ENCODE measurements at places on chromosomes 7 and 10.

- peak; percentile 14 for DNase-seq
Measured at GRCh38 chr7:130896898-130897514, 163.0 kb upstream of the KLF14 start.

- no peak for DNase-seq
Measured at GRCh38 chr10:5590816-5591215, 66.1 kb downstream of the CALML3 start.

GRCh38 chr10:9900751-9901150, 1116.9 kb upstream of the CELF2 start:
- no peak for DNase-seq

GRCh38 chr7:150351587-150352194, 10.3 kb upstream of the RARRES2 start:
- DNase-seq, result no peak

DNA sequence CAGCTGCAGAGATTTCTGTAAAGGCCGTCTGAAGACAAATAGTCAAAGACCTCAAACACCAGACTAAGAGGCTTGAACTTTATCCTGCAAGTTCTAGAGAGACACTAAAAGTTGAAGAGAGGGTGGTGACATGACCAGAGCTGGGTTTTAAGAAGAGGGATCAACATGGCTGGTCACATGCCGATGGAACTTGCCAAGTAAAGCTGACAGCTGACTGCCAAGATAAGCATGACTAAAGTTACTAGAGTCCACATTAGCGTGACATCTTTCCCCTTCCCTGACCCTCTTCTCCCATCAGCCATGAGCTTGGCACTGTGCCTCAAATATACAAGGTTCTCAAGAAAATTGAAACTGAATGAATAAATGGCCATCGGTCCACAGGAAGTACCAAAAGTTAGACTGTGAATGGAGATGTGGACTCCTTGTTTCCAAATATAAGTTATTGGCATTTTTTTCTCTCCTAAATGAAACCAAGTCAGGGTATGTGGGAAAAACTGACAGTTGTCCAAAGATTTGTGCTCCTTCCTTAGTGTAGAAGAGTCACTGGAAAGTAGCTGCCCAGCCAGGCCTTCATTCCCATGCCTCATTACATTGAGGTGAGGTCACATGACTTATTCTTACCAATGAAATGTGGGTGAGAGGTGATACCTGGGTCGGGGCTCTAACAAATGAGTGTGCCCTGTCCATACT, 24.5 kb downstream of the XPNPEP1 start:
- DNase-seq, result no peak

DNA sequence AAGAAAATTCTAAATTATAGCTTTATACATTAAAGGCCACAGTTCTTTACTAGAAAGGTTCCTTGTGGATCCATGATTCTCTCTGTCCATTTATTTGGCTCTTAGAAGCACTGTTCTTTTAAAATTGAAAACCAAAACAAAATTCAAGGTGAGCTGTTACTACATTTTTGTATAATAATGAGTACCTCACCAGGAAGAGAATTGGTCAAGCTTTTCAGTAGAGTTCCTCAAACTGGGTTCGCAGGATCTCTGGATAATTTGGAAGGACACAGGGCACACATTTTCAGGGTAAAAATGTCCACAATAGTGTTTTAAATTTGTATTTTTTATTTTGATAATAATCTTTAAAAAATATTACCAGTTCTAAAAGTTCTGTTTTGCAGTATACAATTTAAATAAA, 93.0 kb downstream of the PPP1R3A start:
- DNase-seq, result no peak

GRCh38 chr7:74658178-74659004, 873 bp downstream of the GTF2I start:
- peak; percentile 93 for DNase-seq

DNA sequence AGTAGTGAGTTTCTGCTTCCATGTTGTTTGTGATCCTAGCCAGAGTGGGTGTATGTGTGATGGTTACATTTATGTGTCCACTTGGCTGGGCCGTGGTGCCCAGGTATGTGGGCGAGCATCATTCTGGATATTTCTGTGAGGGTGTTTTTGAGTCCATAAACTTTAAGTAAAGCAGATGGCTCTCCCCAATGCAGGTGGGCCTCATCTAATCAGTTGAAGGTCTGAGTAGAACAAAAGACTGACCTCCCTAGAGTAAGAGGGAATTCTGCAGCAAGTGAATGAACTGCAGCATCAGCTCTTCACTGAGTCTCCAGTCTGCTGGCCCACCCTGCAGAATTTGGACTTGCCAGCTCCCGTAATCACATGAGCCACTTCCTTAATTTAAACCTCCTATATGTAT, 571.9 kb downstream of the ACTR3B start:
- DNase-seq, result no peak

DNA sequence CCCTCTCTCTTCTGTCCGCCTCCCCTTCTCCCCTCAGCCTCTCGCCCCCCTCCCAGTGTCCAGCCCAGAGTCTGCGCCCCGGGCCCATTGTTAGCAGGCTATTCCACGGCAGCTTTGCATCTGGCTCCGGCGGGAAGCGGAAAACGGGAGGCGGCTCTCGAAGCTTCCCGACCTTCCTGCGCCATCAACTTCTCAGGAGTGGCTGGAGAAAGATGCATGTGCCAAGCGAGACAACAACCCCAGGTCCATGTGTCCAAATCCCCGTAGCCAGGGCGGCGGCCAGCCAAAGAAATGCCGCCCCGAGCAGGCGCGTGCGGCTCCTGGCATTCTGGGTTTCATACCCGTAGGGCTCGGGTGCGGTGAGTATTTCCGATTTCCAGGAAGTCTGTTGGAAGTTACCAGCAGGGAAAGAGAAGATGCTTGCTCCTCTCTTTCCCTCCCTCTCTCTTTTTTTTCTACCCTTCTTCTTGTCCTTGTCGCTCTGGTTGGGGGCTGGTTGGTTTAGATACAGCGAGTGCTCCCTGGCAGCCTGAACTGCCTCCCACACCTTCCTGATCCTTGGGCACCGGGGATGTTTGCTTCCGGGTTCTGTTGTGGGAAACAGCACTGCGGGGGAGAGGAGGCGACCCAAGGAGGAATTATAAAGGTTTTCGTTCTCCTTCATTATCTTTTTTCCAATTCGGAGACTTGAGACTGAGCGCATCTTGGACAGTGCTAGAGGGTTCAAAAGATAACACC, 1.2 kb upstream of the HOXA2 start:
- DNase-seq, result no peak

- DNase-seq, result no peak
Measured at GRCh38 chr7:138661069-138661635, 40.0 kb downstream of the SVOPL start.

DNA sequence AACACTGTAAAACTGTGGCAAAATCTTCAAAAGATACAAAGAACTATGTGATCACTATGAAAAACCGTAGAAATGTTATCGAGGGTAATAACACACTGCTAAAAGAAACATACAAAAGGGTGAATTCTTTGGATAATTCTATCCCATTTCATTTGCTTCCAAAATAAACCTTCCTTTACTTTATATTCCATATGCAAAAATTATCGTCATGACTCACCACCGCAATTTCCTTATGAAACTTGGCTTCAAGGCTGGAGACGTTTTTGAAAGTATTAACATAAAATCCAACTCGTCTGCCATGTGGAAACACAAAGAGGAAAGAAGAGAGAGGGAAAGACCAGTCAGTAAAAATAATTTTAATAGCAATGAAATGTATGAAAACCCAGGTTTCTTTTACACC, 165.2 kb downstream of the AMPH start:
- DNase-seq, result no peak

GRCh38 chr10:14247377-14248116, 83.2 kb downstream of the FRMD4A start:
- no peak for DNase-seq

- DNase-seq, result no peak
Measured at GRCh38 chr10:107427016-107427415, 262.5 kb upstream of the SORCS1 start.

DNA sequence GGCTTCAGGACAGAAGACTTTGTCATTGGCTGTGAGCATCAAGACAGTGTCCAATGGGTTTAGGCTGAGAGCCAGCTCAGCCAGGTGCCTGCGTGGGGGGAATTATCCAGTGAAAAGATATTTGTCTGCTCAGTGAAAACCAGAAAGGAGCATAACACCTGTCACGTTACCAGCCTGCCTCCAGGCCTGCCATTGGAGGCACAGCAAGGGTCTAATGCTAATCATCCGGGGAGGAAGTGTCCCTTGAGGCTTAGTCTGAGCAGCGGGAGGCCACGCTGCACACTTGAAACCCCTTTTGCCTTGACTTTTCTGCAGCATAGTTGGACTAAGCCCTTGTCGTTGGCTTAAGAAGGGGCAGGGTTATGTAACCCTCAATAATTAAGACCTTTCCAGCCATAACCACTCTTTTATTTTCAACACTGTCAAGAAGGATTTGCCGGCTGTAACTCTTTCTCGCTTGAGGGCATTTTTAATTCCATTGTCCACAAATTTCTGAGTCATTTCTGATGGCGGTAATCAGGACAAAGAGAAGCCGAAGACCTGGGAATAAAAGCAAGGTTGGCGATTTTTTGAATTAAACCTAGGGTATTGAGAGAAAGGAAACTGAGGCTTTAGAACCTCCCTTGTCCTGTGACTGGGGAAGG, 639.6 kb upstream of the FOXK1 start:
- peak; percentile 56 for DNase-seq

DNA sequence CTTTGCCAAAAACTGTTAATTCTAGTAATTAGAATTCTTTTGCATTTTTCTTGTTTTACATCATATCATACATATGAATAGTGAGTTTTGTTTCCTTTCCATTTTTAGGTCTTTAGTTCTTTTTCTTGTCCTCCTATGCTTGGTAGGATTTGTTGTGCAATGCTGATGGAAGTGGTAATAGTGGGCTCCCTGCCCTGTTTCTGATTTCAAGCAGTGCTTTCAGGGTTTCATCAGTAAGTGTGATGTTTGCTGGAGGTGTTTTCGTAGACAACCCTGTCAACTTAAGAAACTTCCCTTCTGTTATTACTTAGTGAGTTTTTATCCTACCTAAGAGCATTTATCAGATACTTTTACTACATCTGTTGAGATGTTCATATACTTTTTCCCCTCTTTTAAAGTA, 50.5 kb downstream of the CSGALNACT2 start:
- no peak for DNase-seq

DNA sequence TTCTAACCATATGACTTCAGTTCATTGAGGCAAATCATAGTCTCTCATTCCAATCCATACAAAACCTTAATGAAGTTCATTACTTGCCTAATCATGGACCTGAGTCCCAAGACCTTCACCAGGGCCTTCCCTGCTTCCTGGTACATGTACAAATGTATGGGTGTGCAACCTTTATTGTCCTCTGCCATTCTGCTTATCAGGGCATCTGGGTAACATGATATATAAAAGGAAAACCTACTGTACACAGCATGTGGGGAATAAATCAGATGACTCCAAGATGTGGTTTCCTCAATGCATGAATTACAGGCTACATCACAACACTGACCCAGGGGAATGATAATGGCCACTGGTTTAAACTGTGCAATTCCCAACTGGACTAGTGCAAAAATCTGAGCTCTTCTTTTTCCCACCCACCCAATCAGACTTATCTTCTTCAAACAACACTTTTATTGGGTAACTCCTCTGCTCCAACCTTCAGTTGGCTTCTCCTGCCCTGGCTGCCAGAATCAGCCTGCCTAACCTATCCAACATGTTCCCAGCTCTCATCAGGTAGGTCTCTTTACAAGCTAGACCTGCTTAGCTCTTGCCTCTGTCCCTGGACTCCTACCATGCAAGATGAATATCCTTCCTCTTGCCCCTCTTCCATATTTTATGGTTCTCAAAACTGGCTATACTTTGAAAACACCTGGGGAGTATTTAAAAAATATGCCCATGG, 11.4 kb downstream of the GOT1 start:
- no peak for DNase-seq

DNA sequence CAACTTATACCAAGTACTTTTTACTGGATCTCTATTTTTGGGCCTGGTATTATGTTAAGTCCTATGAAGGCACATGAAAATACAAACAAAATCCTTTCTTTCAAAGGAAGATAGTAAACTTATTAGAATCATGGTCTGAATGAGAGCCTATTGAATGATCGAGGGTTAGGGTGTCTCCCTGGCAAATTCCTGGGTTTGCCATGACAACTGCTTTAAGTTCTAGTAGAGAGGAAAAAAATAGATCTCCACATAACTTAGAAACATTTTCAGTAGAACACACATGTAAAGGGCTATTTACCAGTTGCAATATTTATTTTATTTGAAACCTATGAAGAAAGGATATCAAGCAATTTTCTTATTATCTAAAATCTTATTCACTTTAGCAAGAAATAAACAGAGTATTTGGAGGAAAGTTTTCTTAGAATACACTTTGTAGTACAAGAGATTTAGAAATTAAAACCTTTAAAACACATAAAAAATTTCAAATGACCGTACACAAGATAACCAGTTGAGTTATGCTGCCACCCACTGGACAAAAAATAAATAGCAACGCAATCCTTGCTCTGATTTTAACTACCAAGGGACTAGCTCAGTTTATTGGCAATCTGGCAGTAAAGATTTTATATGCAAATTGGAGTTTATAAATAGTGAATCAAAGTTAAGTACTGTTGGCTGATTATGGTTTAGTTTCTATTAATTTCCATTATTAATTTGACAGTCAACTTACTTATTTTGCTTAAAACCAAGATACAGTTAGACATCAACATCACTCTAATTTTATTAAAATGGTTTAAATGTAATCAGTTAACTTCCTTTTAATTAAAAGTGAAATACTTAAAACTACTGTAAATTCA, 33.9 kb downstream of the CACUL1 start:
- DNase-seq, result peak; percentile 11

GRCh38 chr10:16493884-16494536, 27.7 kb downstream of the C1QL3 start:
- no peak for DNase-seq

DNA sequence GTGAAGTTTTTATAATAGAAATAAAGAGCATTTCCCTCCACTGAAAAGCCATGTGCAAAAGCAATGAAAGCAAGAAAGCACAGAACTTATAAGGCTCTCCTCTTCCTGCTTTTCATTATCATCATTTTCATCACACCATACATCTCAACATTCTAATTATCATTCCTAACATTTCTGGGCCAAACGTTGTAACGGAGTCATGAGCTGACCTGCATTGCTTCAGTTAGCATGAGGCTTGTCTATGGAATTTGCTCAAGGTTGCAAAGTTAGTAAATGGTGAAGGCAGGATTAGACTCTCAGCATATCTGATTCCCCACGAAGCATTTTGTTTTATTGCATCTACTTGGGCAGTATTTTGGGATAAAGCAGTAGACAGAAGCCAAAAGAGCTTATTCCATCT, 11.4 kb downstream of the SCIN start:
- no peak for DNase-seq

DNA sequence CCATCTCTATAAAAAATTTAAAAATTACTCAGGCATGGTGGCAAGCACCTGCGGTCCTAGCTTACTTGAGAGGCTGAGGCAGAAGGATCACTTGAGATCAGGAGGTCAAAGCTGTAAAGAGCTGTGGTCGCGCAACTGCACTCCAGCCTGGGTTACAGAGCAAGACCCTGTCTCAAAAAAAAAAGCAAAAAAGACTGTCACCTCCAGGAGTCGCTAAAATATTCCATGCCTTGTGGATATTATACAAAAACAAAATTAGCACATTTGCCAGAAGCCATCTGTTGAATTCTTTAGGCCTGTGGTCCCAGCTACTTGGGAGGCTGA, 87.0 kb upstream of the SDK1 start:
- DNase-seq, result no peak

- no peak for DNase-seq
Measured at GRCh38 chr10:88546497-88546896, 36.6 kb downstream of the RNLS start.
